ENCODE measurements at places on chromosomes 11 and 22.

DNA sequence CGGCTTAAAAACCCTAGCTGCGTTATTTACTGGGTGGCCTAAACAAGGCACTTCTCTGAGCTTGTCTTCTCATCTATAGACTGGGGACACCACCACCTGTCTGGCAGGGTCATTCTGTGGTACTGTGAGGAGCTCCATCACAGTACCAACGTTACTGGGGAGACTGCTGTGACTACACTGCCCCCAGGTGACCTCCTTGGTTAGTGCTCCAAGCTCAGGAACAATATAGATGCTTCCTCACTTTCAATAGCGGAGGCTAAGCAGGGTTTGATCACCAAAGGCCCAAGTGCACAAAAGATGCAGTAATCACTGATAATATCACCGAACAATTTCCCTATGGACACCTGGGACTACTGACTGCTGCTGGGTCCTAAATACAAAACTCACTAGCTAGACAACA lies 18.8 kb downstream of the PRPF19 start:
- DNase-seq = no peak

DNA sequence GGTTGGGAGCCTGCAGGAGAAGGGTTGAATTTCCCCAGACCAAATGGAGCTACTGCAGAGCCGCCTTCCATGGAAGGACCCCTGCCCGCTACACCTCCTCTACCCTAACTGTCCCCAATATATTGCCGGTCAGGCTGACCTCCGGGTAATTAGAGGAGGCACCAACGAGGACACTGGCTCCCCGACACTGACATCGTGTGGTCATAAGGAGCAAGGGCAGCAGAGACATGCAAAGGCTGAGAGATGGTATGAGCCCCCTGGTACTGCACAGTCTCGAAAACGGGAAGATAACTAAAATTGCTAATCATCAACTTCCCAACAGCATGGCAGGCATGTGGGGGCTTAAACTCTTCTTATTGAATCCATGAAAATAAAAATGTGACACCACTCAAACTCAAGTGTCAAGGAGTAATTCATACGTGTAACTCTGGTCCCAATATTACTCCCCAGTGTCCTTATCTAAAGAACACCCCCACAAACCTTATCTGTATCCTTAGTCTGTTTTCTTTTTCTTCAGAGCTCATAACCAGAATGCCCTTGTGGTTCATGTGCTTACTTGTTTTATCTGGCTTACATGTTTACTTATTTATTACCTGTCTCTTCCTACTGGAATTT lies 4.4 kb downstream of the CAVIN3 start:
- no peak for DNase-seq

- DNase-seq = no peak
Observed at GRCh38 chr11:23217072-23217471, 356.8 kb upstream of the CCDC179 start.

GRCh38 chr22:39422721-39423120 lies 23.1 kb downstream of the TAB1 start:
- DNase-seq = no peak

DNA sequence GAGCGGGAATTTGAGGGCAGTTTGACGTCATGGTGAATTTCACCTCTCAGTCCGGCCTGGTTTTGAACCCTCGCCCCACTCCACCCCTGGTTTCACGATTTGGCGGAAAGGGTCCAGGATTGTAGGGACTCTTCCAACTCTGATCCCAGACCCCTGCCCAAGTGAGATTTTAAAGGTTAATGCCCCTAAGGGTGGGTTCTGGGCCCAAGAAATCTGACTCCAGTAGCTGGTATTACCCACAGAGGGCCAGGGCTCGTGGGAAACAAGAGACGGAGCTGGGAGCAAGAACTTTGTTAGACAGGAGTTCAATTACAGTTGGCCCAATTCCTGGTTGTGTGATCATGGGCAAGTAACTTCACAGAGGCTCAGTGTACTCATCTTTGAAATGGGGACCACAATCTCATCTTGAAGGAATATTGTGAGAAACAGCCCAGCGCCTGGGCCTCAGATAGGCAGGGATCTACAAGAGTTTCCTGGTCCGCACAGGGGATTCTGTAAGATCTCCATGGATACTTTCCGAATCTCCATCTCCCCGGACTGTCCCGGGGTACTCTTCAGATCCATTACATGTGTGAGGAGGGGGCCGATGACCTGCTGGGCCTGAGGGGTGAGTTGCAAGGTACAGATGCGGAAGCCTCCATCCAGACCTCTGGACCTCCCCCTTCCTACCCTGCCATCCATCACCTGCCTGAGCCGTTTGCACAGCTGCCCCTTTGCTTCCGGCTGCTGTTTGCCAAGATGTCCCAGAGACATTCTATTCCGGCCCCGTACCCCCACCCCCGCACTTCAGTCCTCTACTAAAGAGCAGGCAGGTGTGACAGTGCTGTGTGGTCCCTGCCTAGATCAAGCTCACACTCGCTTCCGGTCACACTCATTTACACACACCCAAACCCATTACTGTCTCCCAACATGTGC lies 687 bp upstream of the CALCA start:
- no peak for DNase-seq

- DNase-seq = no peak
Observed at GRCh38 chr11:119874660-119875238, 145.7 kb upstream of the NECTIN1 start.

- no peak for DNase-seq
Observed at GRCh38 chr11:118109231-118109630, 22.5 kb upstream of the SMIM35 start.

- no peak for DNase-seq
Observed at GRCh38 chr22:36323855-36324331, 63.9 kb downstream of the MYH9 start.

DNA sequence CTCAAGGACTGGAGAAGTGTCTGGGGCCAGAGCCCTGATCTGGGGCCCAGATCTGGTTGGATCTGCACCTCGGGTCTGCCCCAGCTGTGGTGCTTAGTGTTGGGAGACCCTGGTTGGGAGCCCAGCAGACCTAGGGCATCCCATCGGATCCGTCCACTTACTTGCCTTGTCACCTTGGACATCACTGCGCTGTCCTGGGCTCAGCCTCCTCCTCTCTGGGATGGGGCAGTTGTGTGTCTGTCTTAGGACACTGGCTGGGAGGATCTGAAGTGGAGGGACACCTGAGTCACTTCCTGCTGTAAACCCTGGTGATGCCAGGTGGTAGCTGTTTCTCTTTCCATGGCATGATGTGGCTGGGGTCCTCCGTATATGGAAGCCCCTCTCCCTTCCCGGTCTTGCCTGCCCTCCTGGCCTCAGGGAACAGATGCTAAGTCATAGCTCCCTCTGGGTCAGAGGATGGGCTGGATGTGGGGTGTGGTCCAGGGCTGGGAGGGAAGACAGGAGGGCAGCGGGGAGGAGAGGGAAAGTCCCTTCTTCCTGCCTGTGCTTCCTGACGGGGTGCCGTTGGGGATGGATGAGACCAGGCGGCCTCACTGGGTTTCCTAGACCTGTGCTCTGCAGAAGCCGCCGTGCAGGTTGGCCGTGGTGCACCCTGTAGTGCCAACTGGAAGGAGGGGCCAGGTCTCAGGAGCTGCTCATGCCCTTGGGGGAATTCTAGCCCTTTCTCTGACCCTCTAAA lies 12.1 kb upstream of the OMP start:
- no peak for DNase-seq

GRCh38 chr11:65593518-65594414 lies 1.8 kb downstream of the KCNK7 start:
- no peak for DNase-seq

DNA sequence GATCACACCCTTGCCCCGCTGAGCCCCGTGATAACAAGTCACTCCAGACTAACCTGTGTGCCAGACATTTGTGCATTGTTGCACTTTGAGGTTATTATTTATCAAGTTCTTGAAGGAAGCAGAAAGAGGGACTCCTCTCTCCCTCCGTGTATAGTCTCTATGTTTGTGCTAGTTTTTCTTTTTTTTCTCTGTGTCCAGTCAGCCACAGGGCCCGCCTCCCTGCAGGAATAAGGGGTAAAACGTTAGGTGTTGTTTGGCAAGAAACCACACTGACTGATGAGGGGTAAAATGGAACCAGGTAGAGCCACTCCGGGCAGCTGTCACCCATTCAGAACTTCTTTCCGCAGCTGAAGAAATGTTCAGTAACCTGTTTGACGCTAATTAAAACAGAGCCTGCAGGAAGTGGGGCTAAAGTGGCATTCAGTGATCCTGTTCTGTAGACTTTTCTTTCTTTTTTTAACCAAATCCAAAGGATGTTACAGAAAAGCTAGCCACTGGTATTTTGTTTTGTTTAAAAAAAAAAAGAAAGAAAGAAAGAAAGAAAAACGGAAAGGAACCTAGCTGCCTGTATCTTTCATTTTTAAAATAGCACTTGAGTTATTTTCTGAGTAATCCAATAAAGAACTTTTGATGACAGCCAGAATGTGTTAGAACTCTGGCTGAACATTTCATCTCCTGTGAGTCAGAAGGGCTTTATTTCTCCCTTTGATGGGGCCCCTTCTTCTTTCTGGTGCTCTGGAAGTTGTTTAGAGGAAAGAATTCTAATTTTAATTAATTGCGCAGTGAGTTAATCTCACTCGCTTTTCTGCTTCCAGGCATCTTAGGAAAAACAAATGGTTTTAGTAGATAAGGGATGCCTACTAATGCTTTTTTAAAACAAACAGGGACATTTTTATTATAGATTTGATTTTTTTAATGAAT lies 58.2 kb downstream of the COMMD9 start:
- no peak for DNase-seq

Measured in stimulated activated CD4-positive, alpha-beta T cell treated with anti-CD3 and anti-CD28 coated beads, TNF-alpha, amount 100 ng/mL, for 4 hours (primary cell).